ENCODE measurements at places on chromosomes 3 and 15.

DNA sequence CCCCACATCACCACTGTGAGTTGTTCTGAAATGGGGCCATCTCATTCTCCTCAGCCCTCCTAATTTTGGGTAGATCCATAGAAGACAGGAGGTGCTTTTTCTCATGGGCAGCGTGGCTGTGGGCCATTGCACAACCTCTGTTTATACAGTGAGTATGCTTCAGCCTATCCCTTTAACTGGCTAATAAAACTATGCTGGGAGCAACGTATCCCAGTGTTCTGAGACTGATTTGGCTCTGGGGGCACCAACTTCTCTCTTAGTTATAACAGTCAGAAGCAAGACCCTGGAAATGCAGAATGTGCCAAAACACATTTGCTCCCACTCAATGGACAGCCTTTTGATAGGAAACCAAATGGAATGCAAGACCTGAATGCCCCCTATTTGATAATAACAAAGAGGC is 97.1 kb upstream of the ICE2 start:
- DNase-seq, result no peak

- no peak for DNase-seq
Measured at GRCh38 chr3:123755085-123755484, 129.0 kb downstream of the MYLK start.

DNA sequence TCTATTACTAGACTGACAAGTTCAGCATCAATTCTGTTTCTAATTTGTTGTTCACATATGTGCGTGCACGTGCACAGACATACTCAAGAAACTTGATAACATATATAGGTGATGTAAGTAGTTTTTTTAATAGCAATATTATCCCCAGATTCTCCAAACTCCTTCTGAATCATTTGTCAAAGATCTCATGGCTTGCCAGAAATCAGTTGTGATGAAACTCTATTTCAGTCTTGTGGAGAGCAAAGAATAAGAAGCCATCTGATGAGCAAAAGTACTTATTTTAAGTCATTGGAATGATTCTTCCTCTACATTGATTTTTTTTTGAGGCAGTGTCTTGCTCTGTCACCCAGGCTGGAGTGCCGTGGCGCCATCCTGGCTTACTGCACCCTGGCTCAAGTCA is 167.0 kb upstream of the TBL1XR1 start:
- DNase-seq, result peak; percentile 23

DNA sequence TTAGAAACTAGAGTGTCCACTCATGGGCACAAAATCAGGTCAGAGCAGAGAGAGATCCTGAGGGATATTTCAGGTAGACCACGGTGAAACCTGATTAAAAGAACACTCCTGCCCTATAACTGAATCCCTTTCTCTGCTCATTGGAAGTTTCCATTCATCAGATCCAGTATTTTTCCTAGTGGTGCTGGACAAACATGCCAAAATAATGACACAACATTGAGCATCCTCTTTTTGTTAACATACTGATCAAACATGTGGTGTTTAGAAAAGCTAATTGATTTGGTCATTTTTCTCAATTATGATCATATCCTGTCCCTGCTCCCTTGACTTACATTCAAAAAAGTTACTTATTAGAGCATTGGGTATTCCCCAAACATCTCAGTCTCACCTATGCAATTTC is 27.2 kb downstream of the PTX3 start:
- DNase-seq, result no peak

DNA sequence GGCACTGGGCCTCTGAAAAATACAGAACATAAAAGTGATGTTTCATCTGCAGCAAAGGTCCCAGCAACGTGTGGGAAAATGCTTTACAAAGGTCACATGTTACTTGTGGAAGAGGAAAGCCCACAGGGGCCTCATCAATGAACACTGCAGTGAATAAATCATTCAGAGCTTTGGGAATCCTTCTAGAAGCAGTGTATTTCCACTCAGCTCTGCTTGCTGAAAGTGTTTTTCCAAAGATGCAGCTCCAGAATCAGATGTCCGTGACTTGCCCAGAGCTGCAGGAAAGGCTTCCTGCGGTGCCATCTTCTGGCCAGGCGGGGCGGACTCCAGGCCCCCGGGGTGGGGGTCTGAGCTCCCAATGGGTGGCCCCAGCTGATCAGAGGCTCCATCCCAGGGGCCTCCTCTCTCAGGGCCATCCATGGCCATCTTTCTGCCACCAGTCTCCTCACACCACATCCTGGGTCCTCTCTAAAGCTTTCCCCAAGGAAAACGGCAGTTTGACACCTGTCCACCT is 81.5 kb downstream of the C3orf70 start:
- DNase-seq, result no peak

GRCh38 chr15:89900849-89901248 is 7.1 kb upstream of the AP3S2 start:
- DNase-seq, result no peak

- peak; percentile 52 for DNase-seq
Measured at GRCh38 chr3:16455001-16455400, 58.5 kb downstream of the RFTN1 start.

DNA sequence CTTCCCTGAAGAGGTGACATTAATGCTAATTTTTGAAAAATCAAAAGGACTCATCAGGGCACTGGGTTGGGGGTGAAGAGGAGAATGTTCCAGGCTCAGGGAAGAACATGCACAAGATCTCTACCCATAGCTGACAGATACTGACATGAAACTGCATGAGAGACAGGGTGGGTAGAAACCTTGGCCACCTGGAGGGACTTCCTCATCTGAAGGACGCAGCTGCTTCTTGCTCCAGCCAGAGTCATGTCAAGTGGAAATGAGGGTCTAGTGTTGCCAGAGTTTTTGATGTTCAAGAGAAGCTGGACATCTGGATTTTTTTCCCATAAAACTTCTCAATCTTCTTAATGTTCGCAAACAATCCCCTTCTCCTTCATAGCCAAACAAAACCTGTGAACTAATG is 29.7 kb downstream of the AMOTL2 start:
- DNase-seq, result no peak

GRCh38 chr3:108341911-108342310 is 45.6 kb downstream of the HHLA2 start:
- no peak for DNase-seq

GRCh38 chr3:156460206-156460611 is 94.7 kb downstream of the SSR3 start:
- no peak for DNase-seq

DNA sequence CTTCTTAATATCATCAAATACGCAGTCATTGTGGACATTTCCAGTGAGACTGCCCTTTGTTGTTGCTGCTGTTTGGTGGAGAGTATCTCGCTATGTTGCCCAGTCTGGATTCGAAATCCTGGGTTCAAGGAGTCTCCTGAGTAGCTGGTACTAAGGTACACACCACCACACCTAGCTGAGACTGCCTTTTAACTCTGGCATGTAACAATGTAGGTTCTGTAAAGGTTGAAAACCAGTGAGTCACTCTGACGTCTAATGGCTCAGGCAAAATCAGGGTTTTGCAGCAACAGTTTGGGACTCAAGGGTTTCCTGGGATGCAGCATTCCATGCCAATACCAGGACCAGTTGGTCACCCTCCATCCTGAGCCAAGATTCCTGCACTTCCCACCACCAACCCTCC is 52.2 kb downstream of the AQP9 start:
- no peak for DNase-seq

DNA sequence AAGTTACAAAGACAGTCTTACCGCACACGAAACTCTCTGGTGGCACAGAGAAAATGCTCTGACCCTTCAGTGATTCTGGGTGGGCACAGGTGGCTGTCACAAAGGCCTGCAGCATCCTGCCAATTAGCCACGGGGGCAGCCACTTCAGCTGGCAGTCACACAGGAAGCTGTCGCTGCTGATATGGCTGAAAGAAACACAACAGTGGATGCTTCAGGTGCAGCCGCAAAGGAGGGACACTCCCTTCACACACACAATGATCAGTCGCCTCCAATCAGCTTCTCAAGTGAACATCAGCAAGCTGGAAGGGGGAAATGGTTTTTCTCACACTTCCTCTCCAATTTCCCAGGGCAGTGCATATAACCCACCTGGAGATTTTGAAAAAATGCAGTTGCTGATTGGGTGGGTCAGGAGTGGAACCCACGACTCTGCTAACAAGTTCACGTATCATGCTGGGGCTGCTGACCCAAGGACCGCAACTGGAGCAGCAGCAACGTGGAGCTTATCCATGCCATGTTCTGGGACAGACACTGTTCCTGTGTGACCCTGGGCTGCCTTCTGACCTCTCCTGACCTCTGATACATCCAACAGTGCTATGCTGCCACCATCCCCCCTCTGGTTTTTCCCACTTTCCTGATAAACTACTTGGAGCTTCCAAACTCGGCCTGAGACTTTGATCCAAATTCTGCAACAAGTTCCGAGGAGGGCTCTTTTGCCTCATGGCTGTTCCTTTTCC is 106.6 kb downstream of the LRIG1 start:
- DNase-seq, result no peak

- DNase-seq, result no peak
Measured at GRCh38 chr3:118863731-118864322, 170.8 kb downstream of the IGSF11 start.

DNA sequence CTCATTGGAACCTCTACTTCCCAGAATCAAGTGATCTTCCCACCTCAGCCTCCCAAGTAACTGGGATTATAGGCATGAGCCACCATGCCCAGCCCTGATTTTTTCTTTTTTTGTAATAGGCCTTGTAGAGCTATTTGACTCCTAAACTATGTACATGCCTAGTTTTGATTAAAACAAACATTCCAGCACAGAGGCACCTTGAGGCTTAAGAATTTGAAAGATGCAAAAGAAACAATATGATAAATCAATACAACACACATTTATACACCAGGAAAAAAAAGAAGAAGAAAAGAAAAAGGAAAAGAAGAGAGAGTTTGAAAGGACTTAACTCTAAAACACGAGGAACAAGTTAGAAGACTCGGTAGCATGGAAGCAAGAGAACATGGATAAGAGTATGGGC is 13.9 kb upstream of the FRMD5 start:
- no peak for DNase-seq

DNA sequence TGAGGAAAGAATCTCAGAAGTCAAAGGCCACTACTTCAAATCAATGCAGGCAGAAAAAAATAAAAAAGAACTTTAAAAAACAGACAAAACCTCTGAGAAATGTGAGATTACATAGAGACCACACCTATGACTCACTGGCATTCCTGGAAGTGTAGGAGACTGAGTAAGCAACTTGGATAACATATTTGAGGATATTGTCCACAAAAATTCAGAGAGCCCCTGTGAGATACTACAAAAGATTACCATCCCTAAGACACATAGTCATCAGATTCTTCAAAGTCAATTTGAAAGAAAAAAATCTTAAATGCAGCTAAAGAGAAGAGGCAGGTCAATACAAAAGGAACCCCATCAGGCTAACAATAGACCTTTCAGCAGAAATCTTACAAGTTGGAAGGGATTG is 887.3 kb downstream of the NTRK3 start:
- peak; percentile 98 for DNase-seq

DNA sequence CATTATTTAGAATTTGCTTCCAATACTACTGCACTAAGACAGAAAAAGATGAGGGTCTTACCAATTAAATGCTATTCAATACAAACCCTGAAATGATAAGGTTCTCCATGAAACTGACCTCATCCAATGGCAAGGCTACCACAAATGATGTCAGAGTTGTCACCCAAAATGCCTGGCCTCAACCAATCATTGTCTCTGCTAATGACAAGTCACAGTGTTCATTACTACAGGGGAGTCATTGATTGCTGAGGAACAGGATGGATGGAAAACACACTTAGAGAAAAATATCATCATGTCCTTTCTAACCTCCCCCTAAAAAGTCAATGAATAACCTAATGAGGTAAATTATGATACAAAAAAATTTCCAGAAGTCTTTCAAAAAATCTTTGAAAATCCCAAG is 91.0 kb downstream of the FOXP1 start:
- no peak for DNase-seq

- DNase-seq, result no peak
Measured at GRCh38 chr15:71306538-71306937, 191.3 kb downstream of the THSD4 start.

DNA sequence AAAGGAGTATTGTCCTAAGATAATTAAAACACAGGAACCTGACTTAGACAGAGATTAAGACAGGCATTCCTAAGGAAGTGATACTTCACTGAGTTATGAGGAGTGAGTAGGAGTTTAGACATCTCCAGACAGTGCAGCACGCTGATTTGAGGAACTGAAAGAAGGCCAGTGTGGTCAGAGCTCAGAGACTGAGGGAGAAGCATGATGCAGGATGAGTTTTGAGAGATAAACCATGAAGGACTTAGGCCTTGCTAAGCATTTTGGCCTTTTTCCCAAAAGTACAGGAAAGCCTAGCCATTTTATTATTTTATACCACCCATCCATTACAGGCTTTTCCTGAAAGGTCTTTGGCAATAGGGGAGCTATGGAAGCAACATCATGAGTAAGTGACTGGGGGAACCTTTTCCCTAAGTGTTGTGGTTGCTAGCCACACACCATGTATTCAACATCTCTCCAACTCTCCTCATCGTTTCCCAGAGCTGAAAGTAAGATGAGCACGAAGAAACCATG is 375.6 kb upstream of the TPRG1 start:
- DNase-seq, result peak; percentile 98

- DNase-seq, result no peak
Measured at GRCh38 chr3:180926526-180926925, 14.1 kb downstream of the FXR1 start.

GRCh38 chr15:51099185-51099584 is 4.5 kb upstream of the TNFAIP8L3 start:
- no peak for DNase-seq

- DNase-seq, result no peak
Measured at GRCh38 chr15:29343229-29343628, 73.6 kb upstream of the NSMCE3 start.

DNA sequence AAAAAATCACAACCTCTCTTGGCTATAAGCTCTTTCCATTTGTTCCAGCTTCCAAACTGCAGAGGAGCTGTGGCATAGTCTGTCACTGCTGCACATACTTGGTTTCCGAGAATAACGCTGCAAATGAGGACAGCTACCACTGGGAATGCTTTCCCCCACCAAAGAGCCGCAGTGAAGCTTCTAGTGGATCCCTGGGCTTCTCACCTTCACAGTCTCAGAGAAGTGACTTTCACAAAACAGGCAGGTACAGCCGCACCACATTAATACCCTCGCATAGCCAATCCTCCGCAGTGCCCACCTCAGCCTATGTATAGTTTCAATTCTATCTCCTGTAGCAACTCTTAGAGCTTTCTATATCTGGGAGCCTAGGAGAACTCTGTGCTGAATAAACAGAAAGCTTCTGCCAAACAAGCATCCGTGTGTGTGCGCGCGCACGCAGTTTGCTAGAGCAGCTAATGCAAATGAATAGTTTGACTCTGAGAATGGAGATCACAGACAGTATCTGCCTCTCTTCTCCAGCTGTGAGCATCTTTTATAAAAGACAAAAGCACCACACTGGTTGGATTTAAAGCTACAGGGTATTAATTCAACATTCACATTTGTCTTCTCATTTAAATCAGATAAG is 81.9 kb upstream of the PLXND1 start:
- peak; percentile 30 for DNase-seq

DNA sequence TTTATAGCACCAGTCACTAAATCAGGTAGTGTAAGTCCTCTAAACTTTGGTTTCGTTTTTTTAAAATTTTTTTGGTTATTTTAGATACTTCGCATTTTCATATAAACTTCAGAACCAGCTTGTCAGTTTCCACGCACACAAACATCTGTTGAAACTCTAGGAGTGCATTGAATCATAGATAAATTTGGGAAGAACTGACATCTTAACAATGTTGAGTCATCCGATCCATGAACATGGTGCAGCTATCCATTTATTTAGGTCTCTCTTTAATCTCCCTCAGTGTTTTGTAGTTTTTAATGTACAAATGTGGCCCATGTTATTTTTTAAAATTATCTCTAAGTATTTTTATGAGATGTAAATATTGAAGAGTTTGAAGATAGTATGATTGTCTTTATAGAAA is 17.7 kb downstream of the TICRR start:
- peak; percentile 24 for DNase-seq
